ENCODE measurements at places on chromosomes 1 and 21.

GRCh38 chr1:39452540-39452939 lies 38.9 kb upstream of the BMP8A start:
- peak; percentile 0 for DNase-seq

DNA sequence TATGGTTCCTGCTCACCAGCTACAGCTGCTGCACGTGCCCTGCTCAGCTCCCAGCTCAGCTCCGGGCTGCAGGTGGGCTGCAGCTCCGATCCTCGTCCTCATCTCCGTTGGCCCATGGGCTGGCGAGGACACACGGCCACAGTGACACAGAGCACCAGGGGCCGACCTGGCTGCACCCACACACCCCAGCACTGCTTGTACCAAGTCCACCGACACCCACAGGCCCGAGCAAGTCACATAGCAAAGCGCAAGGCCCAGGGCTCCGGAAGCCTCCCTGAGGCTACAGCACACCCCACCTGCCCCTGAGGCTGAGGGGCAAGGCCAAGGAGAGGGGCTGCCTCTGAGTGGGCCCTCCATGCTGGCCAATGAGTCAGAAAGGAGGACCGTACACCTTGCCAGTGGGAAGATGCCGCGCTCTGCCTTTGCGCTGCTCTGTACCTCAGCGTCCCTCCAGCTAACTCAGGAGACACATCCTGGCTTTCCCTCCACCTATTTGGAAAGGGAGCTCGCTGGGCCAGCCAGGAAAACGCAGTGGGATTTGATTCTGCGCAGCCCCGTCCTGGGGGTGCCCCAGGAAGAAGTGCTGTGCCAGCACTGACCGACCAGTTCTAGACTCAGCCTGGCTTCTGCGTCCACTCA lies 124.8 kb downstream of the SIK1 start:
- no peak for DNase-seq

DNA sequence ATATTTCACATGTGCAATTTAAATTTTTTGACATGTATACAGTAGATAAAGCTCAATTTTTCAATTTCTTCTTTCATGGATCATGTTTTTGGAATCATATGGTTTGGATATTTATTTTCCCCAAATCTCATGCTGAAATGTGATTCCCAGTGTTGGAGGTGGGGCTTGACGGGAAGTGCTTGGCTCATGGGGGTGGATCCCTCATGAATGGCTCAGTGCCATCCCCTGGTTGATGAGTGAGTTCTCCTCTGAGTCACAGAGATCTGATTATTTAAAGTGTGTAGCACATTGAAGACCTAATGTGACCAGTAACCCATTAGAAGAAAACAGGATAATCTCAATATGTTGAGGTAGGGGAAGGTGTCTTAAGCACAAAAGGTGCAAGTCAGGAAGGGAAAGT lies 9.1 kb upstream of the IFI16 start:
- no peak for DNase-seq

DNA sequence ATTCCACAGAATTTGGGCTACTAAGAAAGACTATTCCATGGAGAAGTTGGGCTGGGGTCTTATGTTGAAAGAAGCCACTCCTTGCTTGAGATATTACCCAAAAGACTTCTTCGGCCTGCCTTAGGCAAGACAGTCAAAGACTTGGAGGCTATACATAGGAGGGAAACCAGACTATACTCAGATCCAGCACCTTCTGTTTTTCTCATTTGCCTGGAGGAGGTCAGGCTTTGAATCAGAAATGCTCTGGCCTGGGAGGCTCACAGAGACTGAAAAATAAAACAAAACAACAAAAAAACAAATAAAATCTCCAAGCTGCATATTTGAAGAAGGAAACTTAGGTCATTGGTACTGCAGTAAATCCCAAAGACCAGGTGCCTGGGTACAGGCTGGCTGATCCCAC lies 38.4 kb upstream of the EXOSC10 start:
- DNase-seq = no peak

DNA sequence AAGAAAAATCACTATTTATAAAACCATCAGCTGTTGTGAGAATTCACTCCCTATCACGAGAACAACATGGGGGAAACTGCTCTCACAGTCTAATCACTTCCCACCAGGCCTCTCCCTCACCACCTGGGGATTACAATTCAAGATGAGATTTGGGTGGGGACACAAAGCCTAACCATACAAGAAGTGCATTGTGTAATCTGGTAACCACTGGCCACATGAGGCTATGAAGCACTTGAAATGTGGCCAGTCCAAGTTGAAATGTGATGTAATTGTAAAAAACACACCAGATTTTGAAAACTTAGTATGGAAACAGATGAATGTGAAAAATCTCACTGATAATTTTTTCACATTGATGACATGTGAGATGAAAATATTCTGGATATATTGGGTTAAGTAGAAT lies 293.8 kb downstream of the TTLL7 start:
- DNase-seq = no peak

DNA sequence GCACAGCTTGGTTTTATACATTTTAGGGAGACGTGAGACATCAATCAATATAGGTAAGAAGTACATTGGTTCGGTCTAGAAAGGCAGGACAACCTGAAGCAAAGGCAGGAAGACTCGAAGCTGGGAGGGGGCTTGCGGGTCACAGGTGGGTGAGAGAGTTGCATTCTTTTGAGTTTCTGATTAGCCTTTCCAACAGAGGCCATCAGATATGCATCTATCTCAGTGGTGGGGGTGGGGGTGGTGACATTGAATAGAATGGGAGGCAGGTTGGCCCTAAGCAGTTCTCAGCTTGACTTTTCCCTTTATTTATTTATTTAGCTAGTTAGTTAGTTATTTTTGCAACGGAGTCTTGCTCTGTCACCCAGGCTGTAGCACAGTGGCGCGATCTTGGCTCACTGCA lies 85.6 kb downstream of the WDR4 start:
- no peak for DNase-seq

DNA sequence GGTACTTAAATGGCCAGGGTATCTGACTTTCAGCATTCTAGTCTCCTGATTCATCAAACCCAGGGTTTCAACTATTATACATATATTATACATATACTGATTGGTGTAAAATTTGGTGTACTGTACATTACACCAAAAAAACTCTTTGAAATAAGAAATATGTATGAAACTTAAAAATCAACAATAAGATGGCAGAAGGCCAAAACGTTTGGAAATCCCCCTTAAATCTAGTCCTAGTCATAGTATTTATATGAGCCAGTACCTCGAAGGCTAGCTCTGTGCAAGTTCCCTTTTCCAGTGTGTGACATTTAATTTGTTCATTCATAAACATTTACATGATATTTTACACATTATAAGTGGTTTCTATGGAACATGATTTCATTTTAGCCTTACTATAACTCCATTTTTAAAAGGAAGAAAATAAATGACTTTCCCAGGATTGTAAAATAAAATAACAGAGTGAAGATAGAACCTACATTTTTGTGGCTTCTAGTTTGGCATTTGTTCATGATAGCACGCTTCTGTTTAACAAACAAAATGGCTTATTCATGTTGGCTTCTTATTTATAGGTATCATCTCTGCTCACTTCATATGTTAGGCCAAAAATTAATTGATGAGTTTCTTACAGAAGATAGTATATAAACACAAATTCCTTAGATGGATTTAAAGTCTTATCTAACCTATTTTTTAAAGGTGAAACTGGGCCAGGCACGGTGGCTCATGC lies 18.8 kb upstream of the ZNF281 start:
- DNase-seq = no peak

DNA sequence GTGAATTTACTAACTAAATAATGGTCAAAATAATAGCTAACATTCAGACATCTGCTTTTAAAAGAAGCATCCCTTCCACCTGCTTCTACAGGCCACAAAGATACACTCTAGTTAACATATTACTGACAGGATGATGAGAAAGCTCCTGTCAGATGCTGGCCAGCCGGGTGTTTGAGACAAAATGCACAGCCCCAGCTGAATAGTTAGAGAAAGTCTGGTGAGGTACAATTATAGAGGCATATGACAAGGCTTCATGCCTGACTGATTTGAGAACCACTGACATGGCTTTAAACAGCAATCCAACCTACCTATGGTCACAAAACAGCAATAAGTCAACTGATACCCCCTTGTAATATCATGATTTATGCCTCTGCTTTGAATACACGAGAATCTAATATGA lies 137.0 kb downstream of the DENND1B start:
- no peak for DNase-seq

- no peak for DNase-seq
Measured at GRCh38 chr1:106022312-106022902, 1034.1 kb upstream of the PRMT6 start.

DNA sequence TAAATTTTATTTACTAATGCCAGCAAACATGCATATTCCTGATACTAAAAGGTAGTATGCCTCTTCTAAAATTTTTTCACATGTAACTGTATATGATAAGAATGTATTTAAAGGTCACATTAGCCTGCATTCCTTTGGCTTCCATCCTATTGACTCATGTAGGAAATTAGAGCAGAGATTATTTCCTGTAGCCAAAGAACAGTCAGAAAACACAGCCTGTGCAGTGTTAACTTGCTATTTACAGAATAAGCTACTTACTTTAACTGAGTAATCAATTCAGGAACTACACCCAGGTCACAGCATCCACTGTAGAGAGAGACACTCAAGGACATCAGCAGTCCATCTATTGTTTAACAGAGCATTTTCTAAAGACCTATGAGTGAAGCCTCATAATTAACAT lies 154.5 kb upstream of the ADGRL4 start:
- DNase-seq = no peak

GRCh38 chr1:233364695-233365539 lies 37.4 kb downstream of the MAP3K21 start:
- no peak for DNase-seq

DNA sequence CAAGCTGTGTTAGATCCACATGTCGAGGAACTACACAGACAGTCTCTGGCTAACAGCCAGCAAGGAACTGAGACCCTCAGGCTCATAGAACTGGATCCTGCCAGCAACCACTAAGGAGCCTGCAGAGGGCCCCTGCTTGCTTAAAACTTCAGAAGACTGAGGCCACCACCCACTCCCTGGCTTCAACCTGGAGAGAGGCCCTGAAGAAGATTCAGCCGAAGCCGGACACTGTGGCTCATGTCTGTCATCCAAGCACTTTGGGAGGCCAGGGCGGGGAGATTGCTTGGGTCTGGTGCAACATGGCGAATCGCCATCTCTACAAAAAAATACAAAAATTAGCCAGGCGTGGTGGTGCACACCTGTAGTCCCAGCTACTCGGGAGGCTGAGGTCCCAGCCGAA lies 92.6 kb upstream of the TMPRSS2 start:
- no peak for DNase-seq

DNA sequence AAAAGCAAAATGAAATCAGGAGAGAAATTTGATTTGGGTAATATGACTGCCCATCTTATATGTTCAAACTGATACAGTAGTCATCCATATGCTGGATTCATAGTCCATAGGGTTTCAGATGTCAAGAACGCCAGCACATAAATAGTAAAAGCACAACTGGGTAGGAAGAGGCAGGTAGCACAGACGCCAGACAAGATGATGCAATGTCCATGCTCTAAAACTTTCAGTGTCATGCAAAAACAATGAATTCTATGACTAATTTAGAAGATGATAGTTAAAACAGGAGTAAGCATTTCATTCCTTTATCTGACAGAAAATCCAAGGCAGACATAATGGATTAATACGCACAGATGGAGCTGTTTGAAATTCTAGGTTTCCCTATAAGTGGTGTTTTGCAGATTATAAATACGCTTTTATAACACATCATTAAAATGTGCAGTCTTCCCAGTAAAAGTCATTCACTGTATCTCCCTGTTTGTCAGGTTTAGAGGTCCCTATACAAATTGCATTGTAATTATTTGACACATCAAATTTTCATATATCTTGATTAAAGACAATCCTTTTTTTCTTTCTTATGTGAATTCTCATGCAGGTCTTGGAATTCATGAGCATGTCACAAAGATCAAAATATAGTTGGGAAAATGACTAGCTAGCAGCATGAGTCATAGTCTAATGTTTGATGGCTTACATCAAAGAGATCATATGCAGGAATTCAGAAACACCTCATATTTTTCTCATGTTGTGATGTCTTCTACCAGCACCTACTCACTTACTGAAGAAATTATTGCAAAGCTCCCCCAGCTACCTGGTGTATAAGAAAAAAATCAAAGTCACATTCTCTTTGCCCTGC lies 139.9 kb downstream of the DSCAM start:
- DNase-seq = no peak

DNA sequence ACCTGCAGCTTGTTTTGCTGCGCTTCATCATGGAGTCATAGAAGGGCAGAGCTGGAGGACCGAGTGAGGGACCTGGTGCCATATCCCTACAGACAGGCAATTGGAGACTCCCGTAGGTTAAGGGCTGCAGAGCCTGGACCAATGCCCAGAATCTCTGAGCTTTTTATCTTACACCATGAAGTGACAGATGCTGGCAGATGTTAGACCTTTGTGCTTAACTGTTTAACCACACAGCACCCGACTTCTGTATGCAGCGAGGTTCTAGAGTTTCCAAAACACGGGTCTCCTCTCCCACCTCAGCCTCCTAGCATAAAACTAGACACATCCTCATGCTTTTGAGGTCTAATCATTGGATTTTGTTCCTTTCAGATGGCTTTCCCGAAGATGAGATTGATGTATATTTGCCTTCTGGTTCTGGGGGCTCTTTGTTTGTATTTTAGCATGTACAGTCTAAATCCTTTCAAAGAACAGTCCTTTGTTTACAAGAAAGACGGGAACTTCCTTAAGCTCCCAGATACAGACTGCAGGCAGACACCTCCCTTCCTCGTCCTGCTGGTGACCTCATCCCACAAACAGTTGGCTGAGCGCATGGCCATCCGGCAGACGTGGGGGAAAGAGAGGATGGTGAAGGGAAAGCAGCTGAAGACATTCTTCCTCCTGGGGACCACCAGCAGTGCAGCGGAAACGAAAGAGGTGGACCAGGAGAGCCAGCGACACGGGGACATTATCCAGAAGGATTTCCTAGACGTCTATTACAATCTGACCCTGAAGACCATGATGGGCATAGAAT lies 47.6 kb downstream of the B3GALT5 start:
- no peak for DNase-seq

- DNase-seq = no peak
Measured at GRCh38 chr1:89900791-89901708, 80.2 kb downstream of the LRRC8D start.

- no peak for DNase-seq
Measured at GRCh38 chr1:95216292-95216990, 17.6 kb upstream of the RWDD3 start.

DNA sequence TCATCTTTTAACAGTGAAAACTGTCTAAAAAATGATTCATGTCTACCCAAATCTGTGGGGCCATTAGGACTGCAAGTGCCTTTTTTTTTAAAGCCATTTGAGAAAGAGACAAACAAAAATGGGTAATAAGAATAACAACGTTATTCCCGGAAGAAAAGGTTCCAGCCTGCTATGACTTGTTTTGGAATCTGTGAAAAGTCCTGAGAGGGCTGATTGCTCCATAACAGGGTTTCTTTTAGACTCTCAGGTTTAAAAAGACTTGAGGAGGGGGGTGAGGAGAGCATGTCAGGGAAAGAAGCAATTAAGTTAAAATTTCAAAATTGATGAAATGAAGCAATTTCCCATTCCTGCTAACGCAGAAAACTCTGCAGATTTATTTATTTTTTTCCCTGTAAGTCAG lies 56.4 kb downstream of the CACHD1 start:
- DNase-seq = no peak

GRCh38 chr1:212677573-212677972 lies 22.1 kb downstream of the BATF3 start:
- DNase-seq = no peak

GRCh38 chr1:9110669-9111356 lies 18.1 kb downstream of the GPR157 start:
- peak; percentile 77 for DNase-seq

GRCh38 chr1:45769261-45769932 lies 18.9 kb upstream of the IPP start:
- no peak for DNase-seq

Measured in stimulated activated CD8-positive, alpha-beta memory T cell treated with anti-CD3 and anti-CD28 coated beads, Interleukin-15, amount 100 ng/mL, for 48 hours (primary cell).